ENCODE measurements at places on chromosomes 4 and X.

- DNase-seq = no peak
Measured at GRCh38 chrX:31837445-31838049, 765.7 kb upstream of the FTHL17 start.

DNA sequence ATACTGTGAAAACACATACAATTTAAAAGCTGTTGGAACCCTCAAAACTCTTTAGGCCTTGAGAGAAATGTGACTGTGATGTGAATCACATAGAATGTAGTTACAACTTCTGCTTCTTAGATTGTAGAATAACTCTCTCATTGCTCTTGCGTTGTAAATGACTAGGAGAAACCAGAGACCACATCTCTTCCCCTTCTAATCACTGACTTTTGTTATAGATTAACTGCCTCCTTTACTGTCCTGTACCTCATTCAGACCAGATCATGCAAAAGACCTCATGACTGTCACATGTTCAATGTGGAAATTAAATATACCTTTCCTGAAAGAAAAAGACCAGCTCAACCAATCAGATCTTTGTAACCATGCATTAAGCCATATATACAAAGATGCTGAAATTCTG is 43.2 kb upstream of the NEIL3 start:
- DNase-seq = no peak

GRCh38 chrX:10631416-10632145 is 11.2 kb upstream of the MID1 start:
- DNase-seq = no peak

- no peak for DNase-seq
Measured at GRCh38 chrX:28205905-28206304, 224.7 kb upstream of the DCAF8L1 start.

GRCh38 chr4:147933779-147934178 is 201.9 kb downstream of the ARHGAP10 start:
- no peak for DNase-seq

DNA sequence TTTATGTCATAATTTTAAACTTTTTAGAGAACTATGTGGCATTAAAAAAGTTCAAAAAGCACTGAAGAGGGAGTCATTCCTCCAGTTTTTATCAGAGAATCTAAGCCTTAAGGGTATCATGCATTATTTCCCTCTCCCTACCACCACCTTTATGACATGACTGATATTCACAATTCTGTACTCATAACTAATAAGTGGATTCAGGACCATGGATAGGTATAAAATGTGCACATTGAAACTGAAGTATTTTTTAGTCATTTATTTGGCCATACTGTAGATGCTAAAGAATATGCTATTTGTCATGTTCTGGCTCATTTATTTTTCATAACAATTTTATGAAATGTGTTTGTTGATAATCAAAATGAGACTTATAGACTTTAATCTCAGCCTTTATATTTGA is 897.5 kb upstream of the AGA start:
- DNase-seq = no peak

GRCh38 chrX:18448416-18448815 is 23.0 kb downstream of the CDKL5 start:
- DNase-seq = peak; percentile 37

DNA sequence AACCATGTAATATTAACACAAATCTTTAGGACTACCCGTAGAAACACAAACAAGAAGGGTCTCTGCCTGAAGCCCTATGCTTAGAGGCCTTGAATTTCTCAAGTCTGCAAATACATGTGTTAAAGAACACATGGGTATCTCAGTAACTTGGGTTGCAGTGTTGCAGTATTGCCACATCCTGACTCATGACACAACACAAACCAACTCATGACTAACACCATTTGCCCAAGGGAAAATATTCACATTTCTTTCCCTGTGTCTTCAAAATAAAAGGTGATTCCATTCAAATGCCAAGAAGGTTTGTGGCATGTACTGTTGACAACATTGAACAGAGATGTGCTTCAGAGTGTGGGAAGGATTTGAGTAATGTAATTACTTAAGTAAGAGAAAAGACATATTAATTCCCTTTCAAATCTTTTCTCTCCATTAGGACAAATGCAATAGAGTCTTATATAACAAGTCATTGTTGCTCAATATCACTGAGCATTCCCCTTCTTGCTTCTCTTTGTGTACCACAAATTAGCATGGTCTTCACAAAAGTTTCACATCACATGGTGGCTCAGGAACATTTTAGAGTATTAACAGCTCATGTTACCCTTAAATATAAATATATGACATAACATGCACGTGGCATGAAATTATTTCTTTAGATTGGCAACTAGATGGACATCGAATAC is 487.1 kb downstream of the STPG2 start:
- DNase-seq = peak; percentile 58

GRCh38 chr4:99893839-99894160 is 427 bp downstream of the LAMTOR3 start:
- peak; percentile 3 for DNase-seq

GRCh38 chr4:105828074-105828473 is 67.2 kb upstream of the NPNT start:
- no peak for DNase-seq

DNA sequence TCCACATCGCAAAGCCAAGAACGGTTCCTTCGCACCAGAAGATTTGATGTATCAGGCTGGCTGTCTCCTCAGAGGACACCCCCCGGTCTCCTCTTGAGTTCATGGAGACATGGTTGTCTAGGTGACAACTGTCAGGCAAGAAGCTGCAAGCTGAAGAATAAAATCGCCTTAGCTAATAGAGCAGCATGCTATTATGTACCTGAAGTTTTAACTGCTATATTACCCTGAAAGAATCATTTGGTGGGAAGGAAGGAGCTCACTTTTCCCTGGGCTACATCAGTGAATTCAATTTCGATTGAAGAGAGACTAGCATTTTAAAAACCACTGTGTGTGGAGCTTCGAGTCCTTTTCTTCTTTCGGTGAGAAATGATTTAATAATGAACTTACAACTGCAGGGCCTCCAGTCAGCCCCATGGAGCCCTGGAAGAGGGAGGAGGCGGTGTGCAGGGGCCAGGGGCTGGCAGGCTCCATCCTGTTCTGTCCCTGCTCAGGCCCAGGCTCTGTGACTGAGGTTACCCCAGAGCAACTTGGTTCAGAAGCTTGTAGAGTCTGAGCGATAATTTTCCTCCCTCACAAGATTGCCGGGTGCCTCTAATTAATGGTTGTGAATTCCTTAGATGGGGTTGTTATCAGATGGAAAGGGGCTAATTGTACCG is 191.3 kb downstream of the MID1IP1 start:
- DNase-seq = no peak

DNA sequence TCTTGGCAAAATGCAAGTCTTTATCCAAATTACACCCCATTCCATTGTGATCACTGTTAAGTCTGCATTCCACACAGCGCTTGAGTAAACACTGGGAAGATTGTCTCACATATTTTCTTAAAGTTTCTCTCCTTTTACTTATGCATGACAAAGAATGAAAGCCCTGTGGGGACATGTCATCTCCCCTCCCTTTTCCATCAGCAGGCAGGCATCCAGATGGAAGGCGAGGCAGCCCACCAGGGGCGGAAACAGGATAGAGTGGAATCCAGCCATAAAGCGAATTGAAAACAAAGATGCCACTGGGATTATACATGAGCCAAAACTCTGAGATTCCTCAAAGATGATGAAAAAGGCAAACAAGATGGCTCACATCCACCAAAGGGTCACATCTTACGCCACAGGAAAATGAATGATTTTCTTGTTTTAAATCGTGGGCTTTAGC is 78.2 kb downstream of the AFAP1 start:
- peak; percentile 100 for DNase-seq

- peak; percentile 15 for DNase-seq
Measured at GRCh38 chr4:187663076-187663475, 332.5 kb upstream of the ZFP42 start.

DNA sequence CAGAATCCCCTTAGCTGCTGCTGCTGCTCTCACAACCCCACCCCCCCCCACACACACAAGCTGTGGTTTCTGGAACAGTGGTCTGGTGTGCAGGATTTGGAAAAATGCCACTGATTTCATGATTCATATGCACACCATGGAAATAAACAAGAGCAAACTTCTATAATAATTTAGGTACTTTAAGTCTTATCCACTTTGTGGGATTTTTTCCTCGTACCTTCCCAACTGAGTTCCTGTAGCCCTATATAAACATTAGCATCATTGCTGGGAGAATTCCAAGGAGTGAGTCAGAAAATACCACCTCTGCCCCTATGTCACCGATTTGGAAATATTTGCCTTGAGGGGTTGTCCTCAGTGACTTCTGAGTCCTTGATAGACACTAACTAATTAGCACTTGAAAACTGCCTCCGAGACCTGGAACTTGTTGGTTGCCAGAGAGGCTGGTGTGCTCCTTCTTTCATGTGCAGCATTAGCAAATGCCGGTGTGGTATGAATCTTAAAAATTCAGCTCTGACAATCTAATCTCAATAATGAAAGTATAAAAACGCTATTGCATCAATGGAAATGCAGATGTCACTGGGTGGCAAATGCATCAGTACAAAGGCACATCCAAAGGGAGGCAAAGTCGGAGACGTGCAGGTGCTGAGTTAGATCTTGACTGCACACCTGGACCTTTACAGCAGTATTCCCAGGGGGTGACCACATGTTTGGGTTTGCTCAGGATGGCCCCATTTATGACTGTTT is 61.8 kb downstream of the CPE start:
- peak; percentile 79 for DNase-seq

DNA sequence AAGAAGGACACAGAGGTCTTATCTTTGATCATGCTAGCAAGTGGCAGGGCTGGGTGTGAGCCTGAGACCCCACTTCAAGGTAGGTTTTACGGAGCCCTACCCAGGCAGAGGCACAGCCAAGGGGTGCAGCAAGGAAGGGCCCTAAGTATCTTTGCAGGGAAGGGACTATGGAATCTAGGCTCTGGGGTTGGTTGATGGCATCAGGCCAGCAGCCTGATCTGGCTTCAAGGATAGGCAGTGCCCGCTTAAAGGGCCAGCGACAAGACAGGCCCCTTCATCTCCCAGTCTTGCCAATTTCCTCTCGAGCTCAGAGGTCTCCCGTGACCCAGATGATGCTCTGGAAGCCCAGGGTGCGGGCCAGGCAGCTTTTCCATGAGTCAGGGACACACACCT is 5.8 kb downstream of the ABLIM2 start:
- DNase-seq = no peak

DNA sequence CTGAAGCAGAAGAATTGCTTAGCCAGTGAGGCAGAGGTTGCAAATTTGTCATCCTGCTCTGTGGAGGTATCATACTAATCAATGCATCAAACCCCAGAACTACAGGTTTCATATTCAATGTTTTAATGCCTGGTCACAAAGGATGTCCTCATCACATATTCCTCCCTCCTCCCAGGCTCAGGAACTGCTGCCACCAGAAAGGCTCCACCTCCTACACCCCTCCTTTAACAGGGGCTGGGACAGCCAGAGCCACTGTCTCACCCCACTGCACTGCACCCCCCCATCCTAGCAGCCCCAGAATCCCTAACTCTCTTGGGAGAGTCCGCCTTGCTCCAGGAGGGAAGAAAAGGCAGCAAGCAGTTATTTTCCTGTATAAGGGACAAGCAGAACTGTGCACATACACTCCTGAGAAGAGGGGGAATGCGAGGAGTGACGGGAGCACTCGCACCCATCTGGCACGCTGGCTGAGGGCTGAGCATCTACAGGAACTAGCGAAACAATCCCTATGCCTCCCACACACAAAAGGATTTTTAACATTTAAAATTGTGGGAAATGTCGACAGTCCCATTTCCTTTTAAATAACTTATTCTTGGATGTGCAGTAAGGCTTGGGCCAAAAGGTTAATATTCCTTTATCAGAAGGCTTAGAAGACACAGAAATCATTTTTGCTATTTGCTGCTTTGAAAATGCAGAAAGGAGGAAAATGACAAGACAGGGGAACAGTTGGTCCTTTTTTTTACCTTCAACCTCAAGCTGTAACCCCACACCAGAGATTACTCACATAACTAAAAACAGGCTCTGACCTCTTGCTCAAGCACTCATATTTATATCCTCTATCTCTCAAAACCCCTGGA is 27.8 kb downstream of the CD99L2 start:
- no peak for DNase-seq

- peak; percentile 3 for DNase-seq
Measured at GRCh38 chrX:29348288-29348687, 761.0 kb downstream of the IL1RAPL1 start.

DNA sequence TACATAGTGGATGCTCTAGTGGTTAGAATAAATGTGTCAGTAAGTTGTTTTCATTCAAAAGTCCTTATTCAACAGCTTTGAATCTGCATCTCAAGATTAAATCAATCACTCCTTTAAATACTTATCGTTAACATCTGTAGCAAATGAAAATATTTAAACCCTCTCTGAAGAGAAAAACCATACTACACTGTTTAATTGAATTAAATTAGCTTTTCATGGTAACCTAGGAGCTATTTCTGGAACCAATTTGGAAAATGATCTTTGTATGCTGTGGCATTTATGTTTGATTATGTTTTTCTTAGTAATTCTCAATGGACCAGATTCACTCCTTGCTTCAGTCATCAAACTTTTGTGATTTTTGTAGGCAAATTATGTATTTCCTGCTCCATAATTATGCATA is 9.7 kb downstream of the BMPR1B start:
- DNase-seq = no peak

DNA sequence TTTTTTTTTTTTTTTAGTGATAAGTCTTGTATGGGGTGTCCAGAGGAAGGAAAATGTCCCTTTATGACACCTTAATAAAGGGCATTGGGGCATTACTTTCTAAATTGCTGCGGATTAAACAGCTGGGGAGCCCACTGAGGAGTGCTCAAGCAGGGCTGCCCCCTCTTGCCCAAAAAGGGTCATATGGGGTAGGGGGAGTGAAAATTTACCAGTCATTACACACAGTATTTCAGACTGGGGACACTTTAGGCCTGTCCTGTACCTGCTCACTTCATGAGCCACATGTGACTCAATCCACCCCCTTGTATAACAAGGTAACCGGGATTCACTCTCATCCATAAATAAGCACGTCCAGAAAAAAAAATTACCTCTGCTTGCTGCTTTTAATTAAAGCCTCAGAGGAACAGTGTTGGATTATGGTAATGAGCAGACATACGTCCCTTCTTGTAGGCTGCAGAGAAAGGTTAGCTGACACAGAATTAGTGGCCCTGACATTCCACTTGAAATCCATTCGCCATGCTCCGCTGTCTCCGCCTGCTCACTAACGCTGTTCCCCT is 1.8 kb downstream of the PRDM8 start:
- DNase-seq = no peak

- DNase-seq = peak; percentile 25
Measured at GRCh38 chr4:54473077-54473545, 184.6 kb upstream of the KIT start.

GRCh38 chrX:48752498-48752897 is 9.0 kb upstream of the GLOD5 start:
- no peak for DNase-seq

DNA sequence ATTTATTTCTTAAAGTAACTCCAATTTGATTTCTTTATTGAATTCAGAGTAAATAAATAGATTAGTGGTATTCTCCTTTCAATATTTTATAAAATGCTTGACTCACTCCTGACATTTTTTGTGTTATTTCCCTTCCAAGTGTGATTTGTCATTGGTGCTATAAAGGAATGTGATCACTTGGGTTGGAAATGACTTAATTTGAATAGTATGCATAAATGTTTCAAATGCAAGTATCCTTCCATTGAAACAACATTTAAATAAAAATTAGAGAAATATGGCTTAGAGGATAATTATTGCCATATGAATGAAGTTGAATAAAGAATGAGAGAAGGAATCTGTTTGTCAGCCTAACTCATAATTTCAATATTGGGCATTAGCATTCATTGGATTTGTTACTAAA is 182.7 kb downstream of the PABPC4L start:
- DNase-seq = peak; percentile 52

GRCh38 chr4:158715802-158716201 is 7.4 kb downstream of the PPID start:
- DNase-seq = no peak
